ENCODE measurements at places on chromosomes 5 and 9. TPM values are rescaled to one million over a fixed set of nuclear protein-coding genes. Genes with fewer than 3 reads are reported as not detected.

Gene JAKMIP2
- polyA plus RNA-seq: 6.1 TPM

DNA sequence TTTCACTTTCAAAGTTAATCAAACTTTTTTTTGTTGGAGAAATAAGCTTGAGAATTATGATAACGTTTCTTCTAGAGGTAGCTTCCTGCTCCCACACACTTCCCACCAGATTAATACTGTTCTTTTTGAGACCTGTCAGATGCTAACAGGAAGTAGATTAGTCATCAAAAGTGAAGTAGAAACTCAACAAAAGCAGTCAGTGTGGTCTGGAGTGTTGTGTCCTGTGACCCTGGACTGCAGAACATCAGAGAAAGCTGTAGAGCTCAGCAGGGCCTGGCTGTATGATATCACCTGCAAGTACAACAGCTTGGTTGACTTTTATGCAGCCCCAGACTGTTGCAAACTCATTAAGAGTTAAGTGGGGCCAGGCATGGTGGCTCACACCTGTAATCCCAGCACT is 495.7 kb upstream of the CYLC2 start:
- no peak for DNase-seq

Gene SPINK1
- polyA plus RNA-seq: 2.4 TPM

- DNase-seq: no peak
These were observed 19.6 kb upstream of the ARL15 start for GRCh38 chr5:54329731-54330709.

DNA sequence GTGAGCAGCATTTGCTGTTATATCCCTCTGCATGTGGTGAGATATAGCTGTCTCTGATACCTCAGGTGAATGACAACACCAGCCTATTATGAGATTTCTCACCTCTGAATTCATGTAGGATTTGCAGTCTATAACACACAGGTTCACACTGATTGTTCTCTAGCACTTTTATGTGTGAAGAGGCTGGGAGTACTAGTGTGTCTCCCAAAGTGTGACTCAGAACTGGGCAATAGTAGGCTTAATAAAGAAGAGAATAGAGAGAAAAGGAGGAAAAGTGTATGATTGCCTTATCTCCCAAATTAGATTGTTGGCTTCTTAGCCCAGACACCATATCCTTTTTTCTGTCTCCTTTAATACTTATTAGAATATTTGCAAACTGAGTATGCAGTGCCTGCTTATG is 232.0 kb downstream of the PJA2 start:
- no peak for DNase-seq

- no peak for DNase-seq
These were observed 37.3 kb upstream of the UBE2D2 start for GRCh38 chr5:139523635-139524445.

DNA sequence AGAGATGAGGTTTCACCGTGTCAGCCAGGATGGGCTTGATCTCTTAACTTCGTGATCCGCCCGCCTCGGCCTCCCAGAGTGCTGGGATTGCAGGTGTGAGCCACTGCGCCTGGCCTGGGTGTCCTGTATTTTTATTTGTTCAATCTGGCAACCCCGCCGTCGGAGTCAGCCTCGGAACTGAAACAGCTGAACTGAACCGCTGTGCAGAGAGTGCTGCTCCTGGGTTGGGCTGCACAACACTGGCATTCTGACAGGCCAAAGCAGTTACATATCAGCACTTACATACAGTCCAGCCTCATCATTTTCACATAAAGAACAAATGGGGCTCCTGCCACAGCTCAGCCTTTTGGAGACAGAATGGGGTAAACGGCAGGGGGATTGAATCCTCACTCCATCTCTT is 185.6 kb downstream of the C9orf50 start:
- DNase-seq: no peak

GRCh38 chr5:4518903-4519672 is 621.0 kb upstream of the ADAMTS16 start:
- DNase-seq: no peak
